ENCODE measurements at places on chromosomes 1 and 21. TPM values are rescaled to one million over a fixed set of nuclear protein-coding genes. Genes with fewer than 3 reads are reported as not detected.
A peak's percentile ranks its signal among the peaks of the same experiment; 100 is the strongest.

DNA sequence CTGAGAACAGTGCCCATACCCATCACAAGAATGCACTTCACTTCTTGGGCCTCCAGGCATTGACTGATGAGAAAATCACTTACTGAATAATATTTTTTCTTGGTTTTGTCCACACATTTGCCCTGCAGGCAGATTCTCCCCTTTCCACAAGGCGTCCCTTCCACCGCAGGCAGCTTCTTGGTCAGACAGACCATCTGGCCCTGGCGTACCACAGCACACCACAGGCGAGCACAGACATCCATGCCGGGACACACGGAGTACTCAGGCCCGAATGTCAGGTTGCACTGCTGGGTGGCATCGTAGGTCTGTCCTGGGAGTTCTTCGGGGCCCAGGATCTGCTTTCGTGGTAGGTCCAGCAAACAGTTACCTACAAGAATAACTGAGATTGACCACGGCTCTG is 32.5 kb downstream of the ADAMTS5 start:
- peak; percentile 31 for DNase-seq

DNA sequence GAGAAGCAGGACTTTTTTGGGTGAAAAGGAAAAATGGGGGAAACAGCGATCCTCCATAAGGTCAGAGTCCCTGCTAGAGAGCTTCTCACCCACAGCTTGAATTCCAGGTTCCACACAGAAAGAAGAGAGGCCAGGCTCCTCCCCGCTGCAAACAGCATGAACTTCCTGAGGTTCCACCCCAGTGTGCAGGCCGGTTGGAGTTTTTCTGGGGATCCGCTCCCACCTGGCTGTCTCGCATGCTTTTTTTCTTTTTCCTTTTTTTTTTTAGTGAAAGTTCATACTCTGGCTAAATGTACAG is 595.1 kb upstream of the ZP4 start:
- DNase-seq = no peak

- no peak for DNase-seq
These were observed 52.7 kb downstream of the ZBTB17 start for GRCh38 chr1:15923241-15923640.

- no peak for DNase-seq
These were observed 369.6 kb upstream of the USP24 start for GRCh38 chr1:55584526-55585401.

DNA sequence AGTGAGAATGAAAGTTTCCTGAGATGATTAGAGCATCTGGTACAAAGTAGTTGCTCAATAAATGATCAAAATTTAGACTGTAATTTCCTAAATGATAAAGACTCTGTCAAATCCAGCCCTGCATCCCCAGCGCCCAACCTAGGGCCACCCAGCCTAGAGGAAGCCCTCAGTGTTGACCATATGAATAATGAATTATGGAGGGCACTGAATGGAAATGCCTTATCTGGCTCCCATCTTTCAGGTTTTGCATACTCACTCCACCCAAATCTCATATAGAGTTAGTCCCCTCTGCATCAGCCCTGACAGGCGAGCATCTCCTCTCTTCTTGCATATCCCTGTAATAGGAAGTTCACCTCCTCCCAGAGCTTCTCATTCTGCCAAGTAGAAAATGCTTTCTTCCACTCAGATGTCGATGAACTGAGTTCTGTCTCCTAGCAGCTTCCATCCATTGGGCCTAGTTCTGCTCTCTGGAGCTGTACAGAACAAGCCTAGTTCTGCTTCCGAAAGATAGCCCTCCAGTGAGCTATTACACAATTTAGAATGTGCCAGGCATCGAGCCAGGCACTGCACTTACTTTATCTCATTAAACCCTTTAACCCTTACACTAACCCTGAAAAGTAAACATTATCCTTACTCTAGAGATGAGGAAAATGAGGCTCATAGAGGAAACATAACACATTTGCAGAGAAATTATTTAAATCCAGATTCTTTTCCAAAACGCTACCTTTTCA is 20.9 kb downstream of the COA7 start:
- no peak for DNase-seq

Gene C1orf94
- not detected for polyA plus RNA-seq
